ENCODE measurements at places on chromosomes 6 and 20. TPM values are rescaled to one million over a fixed set of nuclear protein-coding genes. Genes with fewer than 3 reads are reported as not detected.

DNA sequence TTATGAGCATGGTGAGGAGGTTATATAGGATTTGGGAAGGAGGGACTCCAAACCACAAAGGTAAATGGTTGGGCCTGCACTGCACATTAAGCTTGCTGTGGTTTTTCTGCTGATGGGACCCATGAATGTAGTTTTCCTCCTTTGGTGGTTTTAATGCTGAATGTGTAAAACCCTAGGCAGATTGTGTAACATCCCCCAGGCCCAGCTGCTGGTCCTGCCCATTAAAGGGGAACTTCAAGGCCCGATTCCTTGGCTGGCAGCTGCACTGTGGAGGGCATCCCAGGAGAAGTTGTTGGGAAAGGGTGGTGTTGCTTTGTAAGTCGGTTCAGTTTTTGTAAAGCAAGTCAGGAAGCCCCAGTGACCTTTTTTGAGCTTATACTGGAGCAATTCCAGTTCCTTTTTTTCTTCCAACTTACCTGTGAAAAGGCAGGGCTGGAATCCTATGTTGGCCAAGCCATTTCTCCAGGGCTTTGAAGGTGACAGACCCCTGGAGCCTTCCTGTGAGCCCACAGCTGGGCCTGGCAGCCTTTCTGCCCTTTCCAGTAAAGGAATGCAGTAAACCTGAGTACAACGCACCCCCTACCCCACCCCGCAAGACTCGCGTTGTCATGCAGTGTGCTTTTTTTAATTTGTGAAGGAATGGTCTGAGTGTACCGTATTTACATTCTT lies 43.1 kb upstream of the NAA20 start:
- ATAC-seq: peak; percentile 8

- no peak for ATAC-seq
Measured at GRCh38 chr6:127451388-127451787, 7.8 kb downstream of the KIAA0408 start.

GRCh38 chr6:42762950-42763349 lies 17.0 kb upstream of the TBCC start:
- ATAC-seq: no peak

CALHM6 gene
- 0.82 TPM for total RNA-seq

- peak; percentile 94 for ATAC-seq
Measured at GRCh38 chr20:59571551-59572314, 32.6 kb upstream of the PHACTR3 start.

DNA sequence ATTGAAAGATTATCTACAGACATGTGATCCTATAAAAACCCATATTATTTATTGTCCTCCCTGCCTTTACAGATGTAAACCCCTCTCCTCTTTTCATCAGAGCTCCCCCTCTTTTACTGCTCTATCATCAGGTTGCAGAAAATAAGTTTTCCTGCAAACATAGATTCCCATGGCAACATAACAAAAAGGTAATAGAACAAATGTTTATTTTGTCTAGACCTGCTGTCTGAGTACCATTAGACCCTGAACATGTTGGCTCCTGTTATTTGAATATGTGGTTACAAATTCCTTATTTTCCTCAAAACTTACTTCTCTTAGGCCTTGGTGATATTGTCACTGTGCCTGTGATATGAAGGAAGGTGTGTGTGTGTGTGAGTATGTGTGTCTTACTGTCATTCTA lies 11.5 kb downstream of the MAPK14 start:
- no peak for ATAC-seq

DNA sequence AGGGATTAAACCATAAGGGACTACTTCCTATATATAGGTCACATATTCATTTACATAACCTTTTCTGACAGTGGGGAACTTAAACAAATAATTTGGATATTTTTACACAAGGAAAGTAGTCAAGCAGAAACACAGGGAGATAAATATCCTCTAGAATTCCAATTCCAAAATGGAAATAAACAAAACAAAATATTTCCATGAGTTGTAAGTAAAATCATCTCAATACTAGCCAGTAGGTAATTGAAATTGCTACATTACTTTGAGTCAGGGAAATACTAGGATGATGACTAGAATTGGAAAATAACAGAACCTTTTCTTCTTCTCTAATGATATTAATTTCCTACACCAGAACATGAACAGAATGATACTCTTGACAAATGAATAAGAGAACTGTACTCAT lies 1308.1 kb upstream of the GJE1 start:
- ATAC-seq: no peak

GRCh38 chr6:36724514-36725390 lies 27.1 kb downstream of the RAB44 start:
- ATAC-seq: peak; percentile 38

KCNS1 gene
- total RNA-seq: 0.27 TPM

GRCh38 chr20:17701826-17702225 lies 2.1 kb downstream of the BANF2 start:
- ATAC-seq: no peak

GRCh38 chr6:100490065-100490464 lies 25.3 kb upstream of the SIM1 start:
- no peak for ATAC-seq

GRCh38 chr6:16278048-16278724 lies 39.8 kb downstream of the GMPR start:
- no peak for ATAC-seq

DNA sequence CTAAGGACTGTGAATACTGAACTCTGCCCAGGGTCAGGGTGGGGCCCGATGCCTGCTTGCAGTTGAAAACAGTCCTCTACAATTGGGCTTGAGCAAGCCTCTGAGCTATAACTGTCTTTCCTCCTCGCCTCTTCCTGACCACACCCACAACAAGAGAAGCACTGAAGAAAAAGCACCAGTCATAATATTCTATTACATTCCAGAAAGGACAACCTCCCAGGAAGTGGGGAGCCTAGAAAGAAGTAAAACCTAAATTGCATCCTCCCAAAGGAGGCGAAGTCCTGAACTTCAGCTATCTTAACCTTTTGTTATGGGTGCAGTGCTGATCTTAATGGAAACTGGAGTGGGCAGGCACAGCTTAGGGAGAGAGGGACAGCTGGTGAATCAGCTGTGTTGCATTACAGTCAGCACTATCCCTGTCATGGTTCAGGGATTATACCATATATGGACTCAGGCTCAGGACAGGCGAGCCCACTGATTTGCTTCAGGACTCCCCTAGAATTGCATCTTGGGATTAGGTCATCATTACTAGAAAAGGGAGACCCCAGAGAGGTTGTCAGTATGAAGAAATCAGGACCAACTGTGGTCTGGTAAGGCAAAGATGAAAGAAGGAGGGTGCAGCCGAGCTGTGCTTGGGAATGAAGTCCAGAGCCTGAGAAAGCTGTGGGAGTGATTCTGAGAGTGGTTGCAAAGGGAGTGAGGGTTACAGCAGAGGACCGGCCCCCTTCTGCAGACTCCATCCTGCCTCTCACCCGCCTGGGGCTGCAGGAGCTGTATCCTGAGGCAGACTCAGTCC lies 18.3 kb upstream of the TRAM2 start:
- ATAC-seq: peak; percentile 99

All from motor neuron (in vitro differentiated cells).